ENCODE measurements at places on chromosomes 6 and 20.
A peak's percentile ranks its signal among the peaks of the same experiment; 100 is the strongest.

DNA sequence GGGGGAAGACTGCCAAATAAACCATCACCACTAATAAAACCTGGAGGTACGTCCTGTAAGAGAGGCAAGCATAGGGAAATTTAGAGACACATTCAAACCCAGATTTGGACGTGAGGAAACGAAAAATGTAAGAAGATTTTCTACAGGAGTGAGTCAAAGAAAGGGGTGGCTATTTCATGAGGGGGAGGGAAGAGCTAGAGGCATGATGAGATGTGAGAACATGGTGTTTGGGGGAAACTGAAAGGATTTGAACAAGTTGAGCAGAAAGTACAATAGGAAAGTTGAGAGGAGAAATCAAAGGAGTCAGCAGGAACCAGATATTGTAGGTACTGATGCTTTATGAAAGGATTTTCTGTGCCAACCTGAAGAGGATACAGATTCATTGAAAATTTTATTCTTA is 179.1 kb upstream of the HS3ST5 start:
- DNase-seq: no peak

- no peak for DNase-seq
These were observed 347.0 kb downstream of the DOK5 start for GRCh38 chr20:54822386-54822785.

- peak; percentile 59 for DNase-seq
These were observed 868 bp downstream of the SAMD10 start for GRCh38 chr20:63978319-63979228.

- no peak for DNase-seq
These were observed 124.1 kb upstream of the DST start for GRCh38 chr6:56766806-56767178.

GRCh38 chr20:39829256-39829655 is 859.8 kb downstream of the MAFB start:
- DNase-seq: no peak

GRCh38 chr20:62291251-62292066 is 11.3 kb upstream of the ADRM1 start:
- no peak for DNase-seq

- DNase-seq: no peak
These were observed 2.1 kb upstream of the UBE2C start for GRCh38 chr20:45810191-45810970.

DNA sequence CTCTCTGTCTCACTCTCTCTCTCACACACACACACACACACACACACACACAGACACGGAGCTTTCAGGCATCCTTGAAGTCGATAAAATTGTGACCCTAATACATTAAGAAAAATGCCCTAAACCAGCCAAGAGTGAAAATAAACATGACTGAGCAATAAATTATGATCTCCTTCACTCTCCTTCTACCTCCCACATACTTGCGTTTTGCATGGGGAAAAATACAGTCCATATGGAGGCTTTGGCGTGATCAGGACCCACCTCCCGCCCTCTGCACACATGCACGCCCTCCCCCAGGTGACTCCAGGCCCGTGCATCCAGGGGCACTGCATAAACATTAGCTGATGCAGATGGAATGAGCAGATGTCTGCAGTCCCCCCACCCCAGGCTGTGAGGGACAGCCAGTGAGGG is 114.2 kb upstream of the JARID2 start:
- no peak for DNase-seq

GRCh38 chr20:51484831-51485230 is 57.7 kb downstream of the NFATC2 start:
- no peak for DNase-seq

GRCh38 chr6:707576-708236 is 14.8 kb upstream of the EXOC2 start:
- no peak for DNase-seq

DNA sequence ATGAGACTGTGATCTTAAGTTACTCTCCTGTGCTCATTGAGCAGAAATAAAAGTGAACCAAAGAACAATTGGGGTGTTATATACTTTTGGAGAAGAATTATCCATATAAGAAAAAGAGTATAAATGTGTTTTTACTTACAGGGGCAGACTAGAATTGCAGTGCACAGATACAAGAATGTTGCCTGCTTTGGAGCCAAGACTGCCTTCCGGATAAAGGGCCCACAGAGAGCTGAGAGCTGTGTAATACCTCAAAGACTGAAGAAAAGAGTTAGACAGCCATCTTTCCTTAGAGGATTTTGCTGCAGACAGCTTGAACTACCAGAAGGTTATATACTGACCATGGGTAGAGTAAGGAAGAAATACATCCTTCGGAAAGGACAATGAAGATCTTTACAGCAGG is 1235.5 kb upstream of the CITED2 start:
- DNase-seq: no peak

DNA sequence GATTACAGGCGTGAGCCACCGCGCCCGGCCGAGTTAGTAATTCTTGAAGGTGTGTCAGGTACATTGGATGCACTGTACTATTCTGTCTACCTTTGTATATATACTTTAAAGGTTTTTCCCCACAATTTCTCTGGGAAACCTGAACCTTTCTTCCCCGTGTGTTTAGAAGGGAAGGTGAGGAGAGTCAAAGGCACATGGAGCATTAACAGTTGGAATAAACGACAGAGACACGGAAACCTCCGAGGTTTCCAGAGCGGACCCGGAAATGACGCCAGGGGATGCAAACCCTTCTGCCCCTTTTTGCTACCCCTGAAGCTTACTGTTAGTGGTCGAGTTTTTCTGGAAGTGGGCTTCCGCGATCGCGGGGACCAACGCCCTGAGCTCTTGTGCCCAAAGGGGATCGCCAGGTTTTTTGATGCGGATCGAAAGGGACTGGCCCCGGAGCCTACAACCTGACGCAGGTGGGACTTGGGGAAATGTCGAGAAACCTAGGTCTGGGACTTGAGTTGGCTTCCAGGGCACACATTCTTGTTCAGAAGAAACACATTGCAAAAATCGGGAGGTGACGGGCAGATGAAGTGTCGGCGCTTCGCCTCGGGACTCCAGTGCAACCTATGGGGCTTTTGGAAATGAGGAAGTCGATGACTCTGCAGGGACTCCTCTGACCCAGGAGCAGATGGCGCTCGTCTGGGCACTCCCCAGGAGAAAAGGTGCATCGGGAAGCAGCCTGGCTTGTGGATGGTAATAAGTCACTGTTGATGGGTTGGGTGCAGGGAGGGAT is 218.2 kb downstream of the OR2B2 start:
- peak; percentile 26 for DNase-seq

DNA sequence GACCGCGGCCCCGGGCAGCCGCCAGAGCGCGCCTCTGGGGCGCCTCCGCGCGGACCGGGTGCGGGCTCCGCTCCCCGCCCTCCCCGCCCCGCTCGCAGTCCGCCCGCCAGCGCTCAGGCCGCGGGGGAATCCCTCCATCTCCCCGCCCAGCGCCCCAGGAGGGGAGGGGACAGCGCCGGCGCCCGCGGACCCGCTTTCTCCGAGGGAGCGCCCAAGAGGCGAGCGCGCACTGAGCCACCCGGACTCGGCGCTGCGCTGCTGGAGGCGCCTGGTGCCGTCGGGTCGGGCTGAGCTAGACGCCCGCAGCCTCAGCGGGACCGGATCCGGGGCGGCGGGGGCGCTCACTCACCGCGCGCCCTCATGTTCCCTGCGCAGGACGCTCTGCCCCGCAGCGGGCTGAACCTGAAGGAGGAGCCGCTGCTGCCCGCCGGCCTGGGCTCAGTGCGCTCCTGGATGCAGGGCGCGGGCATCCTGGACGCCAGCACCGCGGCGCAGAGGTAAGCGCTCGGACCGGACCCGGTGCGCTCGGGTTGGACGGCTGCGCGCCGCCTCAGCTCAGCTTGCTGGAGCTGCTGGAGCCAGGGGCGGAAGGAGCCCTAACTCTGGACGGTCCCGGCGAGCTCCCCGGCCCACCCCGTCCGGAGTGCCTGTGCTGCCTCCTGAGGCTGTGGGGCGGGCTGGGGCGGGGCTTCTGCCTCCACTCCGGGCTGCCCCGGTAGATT is 867 bp downstream of the EBF4 start:
- DNase-seq: peak; percentile 33

GRCh38 chr6:158172001-158172400 is 3.9 kb downstream of the GTF2H5 start:
- no peak for DNase-seq

DNA sequence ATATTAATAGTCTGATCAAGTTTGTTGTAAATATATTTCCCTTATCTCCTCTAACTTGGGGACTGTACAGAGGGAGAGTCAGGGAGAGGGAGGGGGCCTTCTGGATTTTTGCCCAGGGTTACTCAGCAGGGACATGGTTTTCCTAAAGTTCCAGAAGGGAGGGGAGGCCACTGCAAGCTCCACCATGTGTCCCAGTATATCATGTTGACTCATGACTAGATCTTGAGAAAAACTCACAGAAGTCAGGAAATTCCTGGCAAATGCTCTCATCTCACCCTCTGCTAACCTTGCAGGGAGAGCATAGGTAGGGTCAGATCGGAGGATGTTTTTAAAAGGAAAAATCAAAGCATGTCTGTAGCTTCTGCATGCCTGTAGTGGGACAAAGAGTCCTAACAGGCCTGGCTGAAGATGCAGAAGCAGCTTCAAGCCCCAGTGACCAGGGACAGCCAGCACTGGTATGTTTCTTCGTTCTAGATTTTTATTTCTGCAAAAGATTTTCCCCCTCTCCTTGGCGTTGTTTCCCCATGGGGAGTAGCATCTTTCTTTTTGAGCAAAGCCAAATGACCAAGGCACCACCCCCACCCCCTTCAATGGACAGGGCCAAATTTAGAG is 272.9 kb upstream of the SUPT3H start:
- DNase-seq: no peak

- DNase-seq: no peak
These were observed 17.8 kb upstream of the HLA-DRB1 start for GRCh38 chr6:32607263-32607987.

DNA sequence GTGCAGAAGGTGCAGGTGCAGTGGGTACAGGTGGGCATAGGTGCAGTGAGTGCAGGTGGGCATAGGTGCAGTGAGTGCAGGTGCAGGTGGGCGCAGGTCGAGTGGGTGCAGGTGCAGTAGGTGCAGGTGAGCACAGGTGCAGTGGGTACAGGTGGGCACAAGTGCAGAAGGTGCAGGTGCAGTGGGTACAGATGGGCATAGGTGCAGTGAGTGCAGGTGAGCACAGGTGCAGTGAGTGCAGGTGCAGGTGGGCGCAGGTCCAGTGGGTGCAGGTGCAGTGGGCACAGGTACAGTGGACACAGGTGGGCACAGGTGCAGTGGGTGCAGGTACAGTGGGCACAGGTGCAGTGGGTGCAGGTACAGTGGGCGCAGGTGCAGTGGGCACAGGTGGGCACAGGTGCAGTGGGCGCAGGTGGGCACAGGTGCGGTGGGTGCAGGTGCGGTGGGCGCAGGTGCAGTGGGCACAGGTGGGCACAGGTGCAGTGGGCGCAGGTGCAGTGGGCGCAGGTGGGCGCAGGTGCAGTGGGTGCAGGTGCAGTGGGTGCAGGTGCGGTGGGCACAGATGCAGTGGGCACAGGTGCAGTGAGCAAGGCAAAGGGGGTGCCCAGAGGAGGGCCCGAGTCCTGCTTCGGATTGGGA is 15.3 kb downstream of the ZBTB46 start:
- DNase-seq: no peak

GRCh38 chr20:49899541-49900383 is 15.6 kb downstream of the SPATA2 start:
- no peak for DNase-seq

- DNase-seq: peak; percentile 18
These were observed 21.5 kb upstream of the MRPS18A start for GRCh38 chr6:43708860-43709653.

DNA sequence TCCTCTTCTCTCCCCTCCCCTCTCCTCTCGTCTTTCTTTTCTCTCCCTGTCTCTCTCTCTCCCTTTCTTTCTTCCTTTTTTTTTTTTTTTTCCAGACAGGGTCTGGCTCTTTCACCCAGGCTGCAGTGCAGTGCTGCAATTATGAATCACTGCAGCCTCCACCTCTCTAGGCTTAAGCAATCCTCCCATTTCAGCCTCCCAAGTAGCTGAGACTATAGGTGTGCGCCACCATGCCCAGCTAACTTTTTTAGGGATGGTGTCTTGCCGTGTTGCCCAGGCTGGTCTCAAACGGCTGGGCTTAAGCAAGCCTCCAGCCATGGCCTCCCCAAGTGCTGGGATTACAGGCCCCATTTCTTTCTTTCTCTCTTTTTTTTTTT is 59.9 kb upstream of the NCOA3 start:
- DNase-seq: no peak

DNA sequence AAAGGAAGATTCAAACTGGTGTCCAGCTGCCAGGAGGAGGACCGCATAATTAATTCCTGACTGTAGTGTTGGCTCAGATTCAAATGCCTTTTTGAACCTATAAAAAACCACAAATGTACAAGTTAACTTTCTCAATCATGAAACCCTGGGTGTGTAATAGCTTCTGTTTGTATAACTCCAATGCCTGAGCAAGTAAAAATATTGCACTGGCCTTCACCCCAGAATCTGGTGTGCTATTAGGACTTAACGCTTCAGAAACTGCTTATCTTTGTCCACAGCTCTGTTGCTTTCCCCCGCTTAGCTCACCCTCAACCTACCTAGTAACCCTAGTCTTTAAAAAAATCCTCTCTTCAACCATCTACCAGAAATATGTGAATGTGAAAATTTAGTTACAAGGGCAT is 119.1 kb upstream of the MAP7 start:
- DNase-seq: no peak

DNA sequence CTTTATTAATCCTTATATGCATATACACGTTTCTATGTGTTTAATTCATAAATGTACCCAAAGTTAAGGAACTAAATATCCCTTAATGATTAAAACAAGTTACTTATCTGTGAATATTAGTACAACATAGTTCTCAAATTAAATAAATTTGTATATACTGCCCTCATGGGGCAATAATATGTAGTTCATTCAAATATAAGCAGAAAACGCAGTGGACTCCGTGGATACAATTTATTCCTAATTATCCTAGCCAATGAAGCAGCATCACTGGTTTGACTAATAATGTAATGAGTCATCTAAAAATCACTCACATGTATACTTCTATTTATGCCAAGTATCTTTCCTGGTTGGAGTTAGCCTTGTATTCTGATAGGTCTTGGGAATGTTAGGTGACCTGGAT is 111.6 kb downstream of the TBC1D32 start:
- no peak for DNase-seq
